NCI-H774 (cell line): ENCODE measurements at places on chromosomes 4 and X.

DNA sequence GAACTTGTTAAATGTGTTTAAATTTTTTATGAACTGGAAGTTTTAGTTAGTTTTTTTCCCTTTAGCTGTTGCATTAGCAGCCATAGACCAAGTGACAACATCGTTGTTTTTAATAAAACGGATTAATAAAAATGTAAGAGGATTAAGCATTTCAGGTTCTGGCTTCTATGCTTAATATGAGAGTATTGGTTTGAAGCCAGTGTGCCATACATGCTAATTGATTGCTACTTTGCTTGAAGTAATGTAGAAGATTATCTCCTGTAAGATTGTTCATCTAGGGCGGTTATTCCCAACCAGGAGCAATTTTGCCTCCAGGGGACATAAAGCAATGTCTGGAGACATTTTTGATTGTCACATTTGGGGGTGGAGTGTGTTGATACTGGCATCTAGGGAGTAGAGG, 54.3 kb downstream of the TLL1 start:
- no peak for DNase-seq

GRCh38 chr4:87886083-87886482, 53.3 kb downstream of the MEPE start:
- no peak for DNase-seq

GRCh38 chr4:24076811-24077210, 187.0 kb upstream of the PPARGC1A start:
- DNase-seq = no peak

GRCh38 chr4:38131371-38132091, 171.3 kb downstream of the PTTG2 start:
- no peak for DNase-seq

DNA sequence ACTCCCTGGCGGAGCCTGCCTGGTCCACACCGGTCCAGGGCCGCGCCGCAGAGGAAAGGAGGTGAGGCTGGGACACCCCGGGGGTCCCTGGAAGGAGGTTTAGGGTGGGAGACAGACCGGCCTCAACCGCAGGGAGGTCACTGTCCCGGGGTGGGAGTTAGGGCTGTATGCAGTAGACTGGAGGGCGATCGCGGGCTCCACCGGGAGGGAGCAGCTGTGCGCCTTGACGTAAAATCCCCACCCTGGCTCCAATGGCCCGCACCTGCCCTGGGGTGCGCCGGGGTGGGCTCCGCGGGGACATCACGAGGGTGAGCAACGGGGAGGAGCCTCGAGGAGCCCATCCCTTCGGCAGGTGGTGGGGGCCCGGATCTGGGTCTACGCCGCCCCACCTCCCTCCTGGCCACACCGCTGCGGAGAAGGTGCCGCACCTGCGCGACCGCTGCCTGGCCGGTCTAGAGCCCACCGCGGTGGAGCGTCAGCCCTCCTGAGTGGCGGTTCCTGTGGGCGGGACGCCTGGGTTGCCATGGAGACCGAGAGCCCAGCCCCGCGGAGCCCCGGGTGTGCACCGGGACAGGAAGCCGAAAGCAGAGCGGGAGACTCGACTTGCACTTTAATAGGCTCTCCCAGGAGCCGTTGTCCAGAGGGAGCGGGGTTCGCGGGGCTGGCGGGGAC, 105.1 kb downstream of the ADRA2C start:
- DNase-seq = no peak

DNA sequence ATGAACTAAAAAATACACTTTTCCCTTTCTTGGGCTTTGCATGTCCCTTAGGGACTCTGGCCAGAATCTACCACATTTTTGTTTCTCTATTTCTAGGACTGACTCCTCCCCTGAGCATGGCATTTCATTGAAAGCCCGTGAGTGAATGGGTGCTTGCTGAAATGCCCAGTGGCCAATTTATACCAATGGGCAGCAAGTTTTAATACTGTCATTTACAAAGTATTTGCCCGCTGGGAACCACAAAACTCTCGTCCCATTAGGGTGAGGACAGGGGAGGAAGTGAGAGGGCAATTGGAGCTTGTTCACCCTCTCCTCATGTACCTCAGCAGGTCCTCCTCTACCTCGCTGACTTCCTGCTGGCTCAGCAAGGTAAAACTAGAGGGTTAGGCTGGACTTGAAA, 1.1 kb downstream of the SRPX2 start:
- no peak for DNase-seq

DNA sequence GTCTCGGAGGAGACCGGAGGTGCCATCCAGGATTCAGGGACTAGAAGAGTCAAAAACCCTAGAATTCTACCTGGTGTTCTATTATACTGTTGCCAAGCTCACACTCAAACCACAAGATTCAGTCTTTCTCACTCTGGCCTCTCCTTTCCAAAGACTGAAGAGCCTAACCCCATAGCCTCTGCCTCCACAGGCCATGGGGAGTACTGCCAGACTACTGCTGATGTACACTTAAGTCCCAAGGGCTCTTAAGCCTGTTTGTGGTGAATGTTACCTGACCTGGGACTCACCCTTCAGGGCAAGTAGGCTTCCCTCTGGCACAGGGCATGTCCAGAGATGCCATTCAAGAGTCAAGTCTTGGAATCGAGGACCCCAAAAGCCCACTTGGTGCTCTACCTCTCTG, 58.9 kb upstream of the IRS4 start:
- DNase-seq = no peak

GRCh38 chr4:152663203-152664066, 16.4 kb downstream of the TMEM154 start:
- no peak for DNase-seq

- DNase-seq = no peak
Measured at GRCh38 chr4:93617606-93618005, 210.9 kb upstream of the ATOH1 start.

- DNase-seq = no peak
Measured at GRCh38 chrX:5180135-5180741, 1048.4 kb downstream of the NLGN4X start.

GRCh38 chrX:132217203-132218073, 1.8 kb downstream of the RAP2C start:
- peak; percentile 76 for DNase-seq

DNA sequence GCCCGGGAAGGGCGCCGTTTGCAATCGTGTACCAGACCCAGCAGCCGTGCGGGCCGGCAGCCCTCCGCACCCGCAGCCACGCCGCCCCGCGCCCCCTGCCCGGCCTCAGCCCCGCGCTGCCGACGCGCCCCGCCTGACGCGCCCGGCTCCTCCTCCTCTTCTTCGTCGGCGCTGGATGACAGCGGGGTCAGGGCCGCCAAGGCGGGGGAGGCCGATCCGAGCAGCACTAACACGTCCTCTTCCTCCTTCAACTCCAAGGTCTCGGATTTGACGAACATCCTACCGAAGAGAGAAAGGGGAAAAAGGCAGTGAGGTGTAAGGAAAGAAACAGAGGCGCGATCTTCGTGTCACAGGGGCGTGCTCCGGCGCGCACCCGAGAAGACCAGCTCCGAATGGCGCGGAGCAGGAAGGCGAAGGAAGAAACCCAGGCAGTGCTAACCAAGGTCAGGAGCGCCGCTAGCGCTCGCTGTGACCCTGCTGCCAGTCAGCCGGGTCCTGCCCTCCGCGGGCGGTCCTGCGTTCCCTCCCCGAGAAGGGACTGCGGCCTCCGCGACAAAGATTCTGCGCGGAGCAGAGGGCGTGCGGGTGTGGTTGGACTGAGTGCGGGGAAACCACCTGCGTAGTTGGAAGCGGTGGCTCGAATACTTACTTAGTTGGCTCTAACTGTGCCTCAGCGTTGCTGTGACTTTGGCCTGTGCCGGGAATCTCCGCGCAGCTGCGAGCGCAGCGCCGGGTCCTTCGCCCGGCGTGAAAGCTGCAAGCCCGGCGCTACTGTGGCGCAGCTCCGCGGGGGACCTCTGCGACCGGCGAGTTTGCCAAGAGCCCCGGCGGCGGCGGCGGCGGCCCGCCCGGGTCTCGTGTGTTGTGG, 548 bp downstream of the NEUROG2 start:
- DNase-seq = no peak

DNA sequence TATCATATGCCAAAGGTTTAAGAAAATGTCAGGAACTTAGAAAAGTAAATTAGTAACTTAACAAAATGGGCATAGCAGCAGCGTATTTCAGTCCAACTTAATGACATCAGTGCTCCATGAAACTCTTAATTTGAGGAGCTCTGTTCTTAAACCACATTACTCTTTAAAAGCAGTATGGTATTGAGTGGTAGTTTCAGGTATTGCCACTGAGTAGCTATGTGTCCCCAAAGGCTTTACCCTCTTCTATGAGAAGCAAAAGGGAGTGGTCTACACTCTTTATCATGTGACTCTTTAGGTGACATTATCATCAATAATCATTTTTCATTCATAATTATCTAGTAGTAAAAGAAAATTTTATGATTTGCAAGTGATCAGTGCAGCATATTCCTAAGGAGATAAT, 158.3 kb downstream of the STIM2 start:
- no peak for DNase-seq

- no peak for DNase-seq
Measured at GRCh38 chr4:118082182-118082581, 47.9 kb downstream of the NDST3 start.

DNA sequence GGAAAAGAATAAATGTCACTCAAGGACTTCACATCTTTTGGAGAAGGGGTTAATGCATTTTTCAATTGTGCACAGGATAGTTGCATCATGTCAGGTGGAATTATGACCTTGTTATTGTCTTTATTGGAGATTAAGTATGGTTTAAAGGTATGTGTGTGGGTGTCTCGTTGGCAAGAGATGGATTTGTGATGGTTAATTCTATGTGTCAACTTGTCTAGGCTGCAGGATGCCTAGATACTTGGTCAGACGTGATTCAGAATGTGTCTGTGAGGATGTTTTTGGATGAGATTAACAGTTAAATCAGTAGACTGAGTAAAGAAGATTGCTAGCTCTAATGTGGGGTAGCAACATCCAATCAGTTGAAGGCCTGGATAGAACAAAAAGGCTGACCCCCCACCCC, 42.2 kb upstream of the HSD17B10 start:
- no peak for DNase-seq

GRCh38 chr4:38663090-38663800, 754 bp upstream of the KLF3 start:
- no peak for DNase-seq

GRCh38 chrX:28311466-28311865, 275.8 kb upstream of the IL1RAPL1 start:
- DNase-seq = no peak

- no peak for DNase-seq
Measured at GRCh38 chr4:129358571-129358970, 262.6 kb downstream of the C4orf33 start.

DNA sequence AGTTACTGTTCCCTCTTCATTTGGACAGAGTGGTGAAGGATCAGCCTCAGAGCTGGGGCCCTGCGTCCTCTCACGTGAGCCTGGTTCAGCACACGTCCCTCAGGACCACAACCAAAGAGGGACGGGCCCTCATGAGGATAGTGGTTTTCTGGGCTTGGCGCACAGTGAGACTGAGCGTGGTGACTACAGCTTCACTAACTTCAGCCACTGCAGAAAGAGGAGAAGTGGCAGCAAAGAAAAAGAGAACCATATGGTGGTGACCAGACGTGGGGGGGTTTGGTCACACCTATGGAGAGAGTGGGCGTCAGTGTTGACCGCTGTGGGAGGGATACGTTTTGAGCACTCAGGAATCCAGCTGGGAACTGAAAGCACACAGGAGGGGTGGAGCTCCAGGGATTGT, 21.8 kb upstream of the TNIP3 start:
- DNase-seq = no peak

GRCh38 chr4:22444813-22445212, 71.1 kb downstream of the ADGRA3 start:
- DNase-seq = no peak

DNA sequence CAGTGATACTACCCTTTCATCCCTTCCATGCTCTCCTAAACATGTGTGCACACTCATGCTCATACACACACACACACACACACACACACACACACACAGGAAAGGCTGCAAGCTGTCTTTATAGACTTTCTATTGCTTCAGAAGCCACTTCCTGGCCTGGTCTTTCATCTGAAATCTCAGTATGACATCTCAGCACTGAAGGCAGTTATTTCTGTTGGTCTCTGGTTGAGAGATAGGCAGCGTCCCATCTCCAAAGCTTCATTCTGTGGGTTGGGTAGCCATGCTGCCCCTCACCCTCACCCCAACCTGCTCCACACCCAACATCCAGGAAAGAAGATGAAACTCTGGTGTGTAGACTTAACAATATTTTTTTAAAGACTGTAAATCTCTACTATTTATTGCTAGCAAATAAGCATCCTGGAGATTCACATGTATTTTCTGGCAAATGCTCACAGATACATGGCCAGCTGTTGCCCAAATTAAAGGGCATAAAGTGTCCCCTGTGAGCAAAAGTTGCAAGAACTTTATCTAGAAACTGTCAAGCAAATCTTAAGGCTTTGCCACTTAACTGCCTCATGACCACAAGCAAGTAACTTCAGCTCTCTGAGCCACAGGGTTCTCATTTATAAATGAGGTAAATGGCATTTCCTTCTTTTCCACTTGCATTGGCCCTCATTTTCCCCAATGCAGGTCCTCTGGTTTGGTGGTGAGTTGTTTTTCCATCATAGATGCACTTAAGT, 189.8 kb upstream of the AFF2 start:
- no peak for DNase-seq

DNA sequence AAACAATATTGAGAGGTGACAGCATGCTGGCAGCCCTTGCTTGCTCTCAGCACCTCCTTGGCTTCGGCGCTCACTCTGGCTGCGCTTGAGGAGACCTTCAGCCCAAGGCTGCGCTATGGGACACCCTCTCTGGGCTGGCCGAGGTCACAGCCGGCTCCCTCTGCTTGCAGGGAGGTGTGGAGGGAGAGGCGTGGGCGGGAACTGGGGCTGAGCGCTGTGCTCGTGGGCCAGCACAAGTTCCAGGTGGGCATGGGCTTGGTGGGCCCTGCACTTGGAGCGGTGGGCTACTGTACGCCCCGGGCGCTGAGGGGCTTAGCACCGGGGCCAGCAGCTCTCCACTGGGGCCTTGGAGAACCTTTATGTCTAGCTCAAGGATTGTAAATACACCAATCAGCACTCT, 1613.8 kb upstream of the IGFBP7 start:
- DNase-seq = no peak

- DNase-seq = no peak
Measured at GRCh38 chr4:119103263-119103662, 32.4 kb upstream of the MYOZ2 start.

- DNase-seq = no peak
Measured at GRCh38 chr4:84915396-84915780, 51.1 kb downstream of the WDFY3 start.

GRCh38 chr4:124423160-124423559, 289.4 kb downstream of the ANKRD50 start:
- DNase-seq = no peak

DNA sequence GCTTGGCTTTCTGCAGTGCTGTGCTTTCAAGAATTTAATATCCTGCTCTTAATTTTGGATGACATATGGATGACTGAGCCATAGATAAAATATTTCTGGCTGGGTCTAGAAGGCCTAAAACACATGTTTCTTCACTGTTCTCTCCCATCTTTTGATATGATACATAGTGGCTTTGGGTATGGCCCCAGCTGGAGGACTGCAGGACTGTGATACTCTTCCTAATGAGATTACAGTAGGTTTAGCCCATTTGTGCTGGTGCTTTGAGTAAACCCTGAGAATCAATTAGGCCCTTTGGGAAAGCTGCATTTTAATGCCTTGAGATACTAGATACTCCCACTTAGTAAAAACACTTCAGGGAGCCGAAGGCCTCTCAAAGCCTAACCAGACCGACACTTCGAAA, 38.0 kb downstream of the KIT start:
- DNase-seq = no peak

GRCh38 chr4:136763919-136764318, 768.4 kb downstream of the PCDH18 start:
- no peak for DNase-seq

GRCh38 chr4:87758270-87758669, 41.1 kb upstream of the IBSP start:
- no peak for DNase-seq

- no peak for DNase-seq
Measured at GRCh38 chrX:49310371-49310770, 6.9 kb downstream of the GAGE10 start.
